NCI-H226 (cell line): ENCODE measurements at places on chromosomes 6 and 20.
A peak's percentile ranks its signal among the peaks of the same experiment; 100 is the strongest.

DNA sequence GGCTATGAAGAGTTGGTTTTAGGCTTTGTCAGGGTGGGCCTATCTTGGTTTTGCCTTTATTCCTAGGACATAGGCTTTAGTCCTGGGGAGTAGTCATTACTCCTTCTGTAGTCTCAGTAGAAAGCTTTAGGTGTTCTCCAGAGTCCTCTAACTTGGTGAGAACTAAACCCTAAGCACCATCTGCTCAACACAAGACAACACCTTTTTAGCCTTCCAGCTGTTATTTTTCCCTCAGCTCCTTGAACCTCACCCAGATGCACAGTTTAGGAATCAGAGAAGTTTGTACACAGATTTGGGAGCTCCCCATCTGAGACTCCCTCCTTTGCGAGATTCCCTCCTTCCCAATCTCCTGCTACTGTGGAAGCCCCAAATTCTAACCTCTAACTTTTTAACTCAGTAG is 141.3 kb downstream of the QRSL1 start:
- no peak for DNase-seq

- no peak for DNase-seq
Observed at GRCh38 chr6:101296169-101296960, 97.1 kb upstream of the GRIK2 start.

DNA sequence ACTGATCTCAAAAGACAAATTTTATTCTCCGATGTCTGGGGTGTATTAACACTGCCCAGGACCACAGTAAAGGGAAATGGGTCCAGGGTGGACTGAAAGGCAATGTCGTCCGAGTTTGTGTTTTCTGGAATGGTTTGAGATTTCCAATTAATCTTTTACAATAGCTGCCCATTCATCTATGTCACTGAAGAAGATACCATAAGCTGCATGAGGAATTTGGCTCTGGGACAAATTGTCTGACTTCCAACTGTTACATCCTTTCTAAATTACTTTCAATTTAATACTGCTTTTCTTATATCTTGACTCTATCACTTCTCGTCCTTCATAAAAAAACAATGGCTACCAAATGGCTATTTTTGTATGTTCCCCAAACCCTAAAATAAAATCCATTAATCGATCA is 130.7 kb upstream of the KCNK16 start:
- peak; percentile 35 for DNase-seq

DNA sequence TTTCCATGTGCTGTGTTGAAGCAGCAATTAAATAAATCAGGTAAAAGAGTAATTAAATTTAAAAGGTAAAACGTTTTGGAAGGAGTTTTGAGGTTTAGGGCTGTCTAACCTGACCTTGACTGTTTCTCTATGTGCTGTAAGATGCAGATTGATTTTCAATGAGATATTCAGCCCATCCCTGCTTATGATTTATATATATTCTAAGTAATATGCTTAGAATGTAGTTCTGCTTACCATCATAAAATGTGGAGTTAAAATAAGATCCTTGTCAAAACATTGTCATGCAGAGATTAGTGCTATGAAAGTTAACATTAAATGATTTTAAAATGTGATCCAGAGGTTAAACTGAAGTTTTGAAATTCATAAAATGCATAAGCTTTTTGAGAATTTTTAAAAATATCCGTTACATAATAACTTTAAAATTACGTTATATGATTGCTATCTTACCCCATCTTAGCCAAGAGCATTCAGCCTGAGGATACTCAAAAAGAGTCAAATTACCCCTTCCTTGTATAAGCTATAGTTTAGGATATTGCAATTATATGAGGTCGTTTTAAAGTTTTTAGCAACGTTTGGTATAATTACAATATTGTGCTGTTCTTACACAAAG is 122.5 kb downstream of the MTHFD1L start:
- no peak for DNase-seq

GRCh38 chr20:6780433-6781190 is 13.1 kb downstream of the BMP2 start:
- DNase-seq, result no peak

DNA sequence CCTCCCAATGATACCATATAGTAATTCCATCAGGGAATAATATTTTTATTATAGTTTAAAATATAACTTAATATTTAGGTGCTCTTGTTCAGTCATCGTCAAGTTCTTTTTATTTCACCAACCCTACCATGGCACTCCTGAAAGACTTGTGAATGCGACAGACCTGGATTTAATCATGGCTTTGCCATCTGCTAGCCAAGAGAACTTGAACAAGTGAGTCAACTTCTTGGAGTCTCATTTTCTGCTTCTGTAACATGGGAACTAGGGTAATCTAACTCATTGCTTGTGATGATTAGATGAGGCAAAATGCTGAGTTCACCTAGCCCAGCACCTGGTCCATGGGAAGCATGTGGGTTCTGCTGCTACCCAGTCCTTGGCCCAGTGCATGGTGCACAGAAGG is 62.9 kb downstream of the ESR1 start:
- DNase-seq, result no peak

- DNase-seq, result no peak
Observed at GRCh38 chr20:2759603-2760296, 40.7 kb downstream of the CPXM1 start.

- DNase-seq, result no peak
Observed at GRCh38 chr20:58579069-58579818, 64.0 kb upstream of the APCDD1L start.

- DNase-seq, result no peak
Observed at GRCh38 chr6:84260926-84261325, 33.5 kb upstream of the CEP162 start.

GRCh38 chr6:16966791-16967469 is 134.9 kb upstream of the STMND1 start:
- no peak for DNase-seq

- DNase-seq, result no peak
Observed at GRCh38 chr6:56758120-56758519, 115.4 kb upstream of the DST start.

DNA sequence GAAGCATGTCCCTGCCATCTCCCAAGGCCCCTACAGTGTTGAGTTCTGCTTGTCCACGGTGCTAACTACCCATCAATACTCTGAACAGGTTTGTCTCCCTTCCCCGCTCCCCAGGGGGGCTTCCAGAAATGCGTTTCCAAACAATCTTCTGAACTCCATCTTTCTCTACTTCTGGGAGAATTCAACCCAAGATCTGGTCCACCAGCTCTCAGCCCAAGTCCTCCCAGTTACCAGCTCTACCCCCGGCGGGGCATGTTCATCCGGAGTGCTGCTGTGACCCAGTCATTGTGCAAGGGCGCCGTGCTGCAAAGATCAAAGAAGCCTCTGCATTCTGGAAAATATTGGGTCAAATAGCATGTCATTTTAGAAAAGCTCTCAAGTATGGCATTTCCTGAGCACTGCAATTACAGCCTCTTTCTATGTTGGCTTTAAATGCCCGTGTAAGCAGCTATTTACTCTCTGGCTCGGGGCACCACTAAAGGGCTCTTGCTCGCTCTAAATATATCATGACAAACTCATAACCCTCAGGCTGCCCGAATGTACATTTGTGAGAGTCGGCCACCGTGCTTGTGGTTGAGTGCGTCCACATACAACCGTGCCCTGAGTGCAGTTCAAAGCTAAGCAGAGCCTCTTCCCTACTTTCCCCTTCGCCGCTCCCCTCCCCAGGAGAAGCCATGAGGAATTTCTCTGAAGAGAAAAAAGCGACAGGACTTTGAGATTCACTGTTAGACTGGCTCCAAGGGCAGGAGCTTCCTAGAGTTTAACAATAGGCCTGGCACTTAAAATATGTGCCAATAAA is 71.6 kb downstream of the BANF2 start:
- no peak for DNase-seq

- DNase-seq, result no peak
Observed at GRCh38 chr20:11193241-11193640, 519.4 kb upstream of the JAG1 start.

DNA sequence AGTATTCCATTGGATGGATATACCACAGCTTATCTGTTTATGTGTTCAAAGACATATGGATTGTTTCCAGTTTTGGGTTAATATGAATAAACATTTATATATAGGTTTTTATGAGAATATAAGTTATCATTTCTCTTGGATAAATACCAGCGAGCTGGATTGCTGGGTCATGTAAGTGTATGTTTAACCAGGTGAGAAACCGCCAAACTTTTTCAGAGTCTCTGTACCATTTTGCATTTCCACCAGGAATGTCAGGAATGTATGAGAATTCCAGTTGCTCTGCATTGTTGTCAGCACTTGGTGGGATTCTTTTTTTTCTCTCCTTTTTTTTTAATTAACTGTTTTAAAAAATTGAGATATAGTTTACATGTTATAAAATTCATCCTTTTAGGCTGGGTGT is 52.1 kb downstream of the PHF20 start:
- peak; percentile 31 for DNase-seq

- no peak for DNase-seq
Observed at GRCh38 chr20:19486446-19486845, 271.6 kb upstream of the RIN2 start.

DNA sequence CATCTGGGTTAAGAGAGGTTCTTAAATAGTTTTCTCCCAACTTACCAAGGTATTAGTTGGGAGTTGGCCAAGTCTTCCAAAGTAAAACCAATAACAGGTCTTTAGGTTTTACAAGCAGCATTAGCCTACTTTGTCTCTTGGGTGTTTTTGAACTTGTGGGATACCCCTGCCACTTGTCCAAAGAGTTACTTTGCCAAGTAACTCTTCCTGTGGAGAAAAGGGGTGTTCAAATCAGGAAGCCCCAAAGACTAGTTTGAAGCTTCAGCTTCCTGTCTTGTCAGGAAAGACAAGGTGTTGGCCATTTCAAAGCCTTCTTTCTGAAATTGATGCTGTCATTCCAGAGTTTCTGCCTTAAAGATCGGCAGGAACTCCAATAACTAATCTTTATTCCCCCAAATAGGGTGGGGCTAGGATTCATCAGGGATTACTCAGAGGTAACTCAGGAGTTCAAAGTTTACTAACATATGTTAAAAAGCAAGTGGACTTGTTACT is 822 bp downstream of the RAB22A start:
- no peak for DNase-seq

GRCh38 chr20:59146780-59147565 is 16.6 kb upstream of the ZNF831 start:
- no peak for DNase-seq

GRCh38 chr6:67535946-67536345 is 1099.1 kb upstream of the ADGRB3 start:
- DNase-seq, result no peak

DNA sequence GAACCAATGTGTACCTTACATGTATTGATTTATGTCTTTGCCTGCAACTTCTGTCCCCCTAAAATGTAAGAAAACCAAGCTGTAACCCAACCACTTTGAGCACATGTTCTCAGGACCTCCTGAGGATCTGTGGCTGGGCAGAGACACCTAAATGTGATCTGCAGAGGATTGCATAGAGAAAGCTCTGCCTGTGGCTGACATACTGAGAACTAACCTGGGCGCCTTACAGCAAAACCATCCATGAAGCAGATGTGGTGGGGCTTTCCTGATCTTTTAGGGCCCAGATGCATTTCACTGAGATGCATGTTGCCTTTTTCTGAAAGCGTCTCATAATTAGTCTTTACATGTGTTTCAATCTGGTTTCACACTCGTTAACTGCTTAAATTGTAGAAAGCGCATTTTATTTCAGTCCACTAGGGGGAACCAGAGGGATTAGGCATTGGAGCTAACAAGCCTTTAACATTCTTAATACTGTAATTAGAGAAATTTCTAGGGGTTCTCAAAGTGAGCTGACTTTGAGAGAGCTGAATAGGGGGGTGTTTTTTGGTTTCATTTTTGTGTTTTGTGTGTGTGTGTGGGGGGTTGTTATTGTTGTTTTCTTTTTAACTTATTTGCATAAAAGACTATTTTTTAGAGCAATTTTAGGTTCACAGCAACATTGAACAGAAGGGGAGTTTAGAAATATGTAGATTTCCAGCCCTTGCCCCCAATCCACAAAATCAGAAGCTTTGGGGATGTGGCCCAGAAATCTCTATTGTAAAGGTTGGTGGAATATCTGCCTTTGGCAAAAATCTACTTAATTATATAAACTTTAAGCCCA is 50.9 kb upstream of the FAM184A start:
- DNase-seq, result peak; percentile 43

DNA sequence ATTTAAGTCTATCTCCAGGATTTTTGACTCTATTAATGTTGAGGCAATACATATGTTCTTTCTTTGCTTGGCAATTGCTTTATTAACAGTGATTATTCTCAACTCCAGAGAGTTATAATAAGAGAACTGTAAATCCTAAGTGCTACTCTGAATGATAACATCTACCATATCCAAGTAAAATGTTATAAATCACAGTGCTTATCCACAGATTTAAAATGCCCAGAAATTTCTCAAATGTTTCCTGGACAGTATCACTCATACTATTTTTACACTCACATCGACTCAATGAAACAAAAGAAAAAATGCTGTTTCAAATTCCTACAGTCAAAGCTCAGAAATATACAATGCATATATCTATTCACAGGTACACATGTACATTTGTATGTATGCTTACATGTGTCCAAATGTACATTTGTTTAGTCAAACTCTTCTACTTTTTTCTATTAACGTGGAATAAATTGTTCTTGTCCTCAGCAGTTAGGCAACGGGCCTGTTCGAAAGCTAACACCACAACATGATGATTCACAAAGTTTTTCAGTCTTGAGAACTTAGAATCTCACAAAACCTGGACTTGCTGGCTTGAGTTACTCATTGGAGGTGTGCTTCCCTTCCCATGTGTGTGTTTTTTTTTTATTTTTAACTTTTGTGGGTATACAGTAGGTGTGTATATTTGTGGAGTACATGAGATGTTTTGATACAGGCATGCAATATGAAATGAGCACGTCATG is 193.0 kb downstream of the GJA10 start:
- DNase-seq, result peak; percentile 67

DNA sequence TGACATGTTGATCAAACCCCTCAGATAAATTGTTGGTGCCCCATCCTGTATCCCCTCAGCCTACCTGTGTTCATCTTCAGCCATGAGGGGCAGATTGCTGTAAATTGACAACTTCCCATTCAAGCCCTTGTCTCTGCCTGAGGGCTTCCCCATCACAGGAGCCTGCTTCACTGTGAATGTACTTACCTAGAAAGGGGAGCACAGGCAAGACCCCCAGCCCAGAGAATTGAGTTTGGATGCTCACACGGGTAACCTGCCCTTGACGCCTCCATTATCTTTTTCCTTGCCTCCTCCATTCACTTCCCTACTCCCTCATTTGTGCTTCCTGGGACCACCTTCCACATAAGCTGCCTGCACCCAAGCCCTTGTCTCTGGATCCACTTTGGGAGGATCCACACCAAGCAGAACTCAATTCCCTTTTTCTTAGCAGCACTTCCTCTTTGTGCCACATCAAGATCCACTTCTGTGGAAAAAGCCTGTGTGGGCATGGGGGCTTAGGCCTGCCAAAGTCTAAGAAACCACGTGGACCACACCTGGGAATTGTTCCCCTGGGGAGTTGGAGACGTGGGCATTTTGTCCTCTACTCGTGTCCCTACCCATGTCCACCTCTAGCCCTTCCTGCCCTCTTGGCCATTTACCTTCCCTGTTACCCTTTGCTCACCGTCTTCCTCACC is 103.4 kb upstream of the FOXA2 start:
- DNase-seq, result no peak
